ENCODE measurements at places on chromosomes 3 and 15.

- DNase-seq = no peak
Measured at GRCh38 chr15:84949043-84949442, 32.6 kb upstream of the PDE8A start.

DNA sequence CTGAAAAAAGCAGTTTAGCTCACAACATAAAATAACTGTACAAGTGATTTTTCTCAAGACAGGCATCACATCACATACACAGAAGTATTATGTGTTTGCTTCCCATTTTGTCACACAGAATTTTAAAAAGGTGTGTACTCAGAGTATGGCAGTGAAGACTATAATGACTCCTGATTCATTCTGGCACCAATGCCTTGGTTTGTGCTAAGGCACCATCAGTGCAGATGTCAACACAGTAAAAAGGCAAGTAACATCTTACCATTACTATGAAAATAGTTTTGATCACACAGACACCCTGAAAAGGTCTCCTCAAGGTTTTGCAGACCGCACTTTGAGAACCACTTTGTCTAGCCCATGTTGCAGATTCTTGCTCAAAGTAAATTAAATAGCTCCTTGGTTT, 191.6 kb downstream of the KLHL25 start:
- DNase-seq = no peak

- DNase-seq = peak; percentile 6
Measured at GRCh38 chr3:106058475-106058874, 189.7 kb upstream of the CBLB start.

GRCh38 chr3:181103605-181104004, 114.1 kb upstream of the DNAJC19 start:
- DNase-seq = peak; percentile 45

DNA sequence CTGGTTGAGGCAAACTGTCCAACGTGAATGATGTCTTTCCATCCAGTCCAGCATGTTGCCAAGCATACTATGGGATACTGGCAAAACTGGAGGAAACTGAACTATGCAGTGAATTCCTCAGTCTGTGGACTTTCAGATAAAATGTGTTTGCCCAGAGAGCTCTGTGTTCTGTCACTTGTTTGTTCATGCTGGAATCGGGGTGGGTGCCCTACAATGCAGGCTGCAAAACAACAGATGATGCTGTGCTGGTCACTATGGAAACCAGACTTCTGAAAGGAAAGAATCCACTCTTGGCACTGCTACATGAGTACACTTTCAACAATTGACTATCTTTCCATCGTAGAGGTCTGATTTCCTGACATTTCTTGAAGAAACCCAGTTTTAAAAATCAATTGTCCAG, 272.5 kb upstream of the ARHGEF26 start:
- DNase-seq = no peak

- no peak for DNase-seq
Measured at GRCh38 chr3:13652728-13653127, 103.8 kb downstream of the FBLN2 start.

- DNase-seq = no peak
Measured at GRCh38 chr15:100544338-100544841, 15.6 kb upstream of the CERS3 start.

- DNase-seq = no peak
Measured at GRCh38 chr3:53772562-53772961, 73.7 kb downstream of the CHDH start.

DNA sequence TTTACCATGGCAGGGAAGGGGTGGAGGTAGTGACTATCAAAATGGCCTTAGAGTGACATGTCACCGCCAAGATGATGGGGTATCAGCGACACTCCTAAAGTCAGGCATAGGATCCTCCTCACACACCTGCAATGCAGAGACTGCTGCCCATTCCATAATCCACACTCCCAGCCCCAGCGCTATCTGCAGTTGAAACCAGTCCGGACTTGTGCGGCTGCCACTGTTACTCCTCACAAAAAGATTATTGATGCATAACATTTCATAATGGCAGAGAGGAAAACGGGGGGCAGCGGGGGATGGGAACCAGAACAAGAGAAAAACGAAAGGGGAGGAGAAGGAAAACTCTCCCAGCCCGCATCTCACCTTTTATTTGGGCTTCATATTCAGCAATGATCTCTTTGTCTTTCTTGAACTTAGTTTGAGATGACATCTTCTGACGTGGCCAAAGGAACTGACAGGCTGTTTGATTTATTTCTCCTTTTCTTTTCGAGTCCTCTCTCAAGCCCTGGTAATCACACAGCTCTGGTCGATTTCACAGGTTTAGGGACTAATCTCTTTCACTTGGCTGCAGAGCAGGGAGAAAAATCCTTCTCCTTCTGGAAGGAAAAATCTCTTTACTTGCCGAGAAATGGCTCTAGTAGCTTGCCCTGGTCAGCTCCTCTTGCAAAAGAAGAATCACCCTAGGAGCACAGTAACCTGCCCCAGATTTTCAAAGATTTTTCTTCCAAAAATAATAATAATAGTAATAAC, 749 bp downstream of the SRGAP3 start:
- no peak for DNase-seq

- no peak for DNase-seq
Measured at GRCh38 chr3:178669022-178669601, 132.9 kb downstream of the KCNMB2 start.

DNA sequence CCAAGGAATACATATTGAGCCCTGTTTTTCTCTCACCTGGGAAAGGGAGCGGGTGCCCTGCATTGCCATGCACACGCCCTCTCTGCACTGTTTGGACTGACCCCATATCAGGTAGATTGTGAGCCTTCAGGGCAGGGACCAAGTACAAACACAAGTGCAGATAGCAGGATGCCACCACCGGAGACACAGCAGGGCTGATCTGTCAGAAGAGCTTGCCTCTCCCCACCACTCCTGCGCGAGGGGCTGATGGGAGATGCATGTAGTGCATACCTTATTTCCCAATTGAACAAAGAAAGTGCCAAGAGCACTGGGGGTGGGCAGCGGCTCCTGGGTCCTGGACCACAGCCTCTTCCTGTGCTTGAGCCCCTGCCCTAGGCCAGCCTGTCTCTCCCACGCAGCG, 9.0 kb upstream of the SLCO2A1 start:
- DNase-seq = no peak

GRCh38 chr3:42509111-42509510, 6.7 kb downstream of the VIPR1 start:
- DNase-seq = no peak

GRCh38 chr15:27057904-27058645, 87.1 kb downstream of the GABRG3 start:
- no peak for DNase-seq

DNA sequence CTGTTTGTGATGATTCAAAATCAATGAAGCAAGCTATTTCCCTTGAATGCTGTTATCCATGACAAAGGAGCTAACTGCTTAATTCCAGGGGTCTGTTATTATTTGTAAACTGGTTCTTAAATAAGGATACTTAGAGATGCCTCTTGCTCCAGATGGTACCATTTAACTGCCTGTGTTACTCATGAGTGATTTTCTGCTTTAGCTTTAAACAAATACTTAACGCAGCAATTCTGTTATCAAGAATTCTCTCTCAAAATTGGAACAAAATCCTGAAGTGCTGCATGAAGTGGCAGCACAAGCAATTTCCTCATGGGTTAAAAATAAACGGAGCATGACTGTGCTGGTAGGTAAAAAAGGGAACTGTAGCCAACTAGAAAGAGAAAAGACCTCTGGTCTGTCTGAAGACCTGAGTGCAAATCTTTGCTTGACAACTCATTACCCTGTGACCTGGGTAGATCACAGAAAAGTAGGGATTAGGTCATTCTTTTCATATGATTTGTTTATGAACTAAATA, 62.5 kb upstream of the GBE1 start:
- no peak for DNase-seq

GRCh38 chr15:50879016-50879617, 29.4 kb upstream of the AP4E1 start:
- no peak for DNase-seq

- DNase-seq = no peak
Measured at GRCh38 chr3:50233176-50233575, 2.8 kb upstream of the GNAI2 start.

DNA sequence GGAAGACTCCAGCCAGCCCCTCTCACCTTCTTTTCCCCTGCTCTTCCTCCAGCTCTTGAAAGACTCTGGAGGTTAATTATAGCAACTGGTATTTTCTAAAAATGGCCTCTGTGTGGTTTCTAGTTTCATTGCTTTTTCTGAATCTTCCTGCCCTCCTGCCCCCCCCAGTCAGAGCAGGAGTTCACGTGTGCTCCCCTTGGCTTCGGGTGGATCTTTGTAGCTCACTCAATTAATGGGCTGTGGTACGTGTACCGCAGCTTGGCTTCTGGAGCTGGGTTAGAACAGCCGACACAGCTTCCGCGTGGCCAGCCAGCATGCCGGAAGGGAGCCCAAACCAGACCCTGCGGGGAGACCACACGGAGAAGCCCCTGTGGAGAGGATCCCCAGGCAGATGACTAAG, 31.5 kb downstream of the TM2D3 start:
- DNase-seq = no peak

DNA sequence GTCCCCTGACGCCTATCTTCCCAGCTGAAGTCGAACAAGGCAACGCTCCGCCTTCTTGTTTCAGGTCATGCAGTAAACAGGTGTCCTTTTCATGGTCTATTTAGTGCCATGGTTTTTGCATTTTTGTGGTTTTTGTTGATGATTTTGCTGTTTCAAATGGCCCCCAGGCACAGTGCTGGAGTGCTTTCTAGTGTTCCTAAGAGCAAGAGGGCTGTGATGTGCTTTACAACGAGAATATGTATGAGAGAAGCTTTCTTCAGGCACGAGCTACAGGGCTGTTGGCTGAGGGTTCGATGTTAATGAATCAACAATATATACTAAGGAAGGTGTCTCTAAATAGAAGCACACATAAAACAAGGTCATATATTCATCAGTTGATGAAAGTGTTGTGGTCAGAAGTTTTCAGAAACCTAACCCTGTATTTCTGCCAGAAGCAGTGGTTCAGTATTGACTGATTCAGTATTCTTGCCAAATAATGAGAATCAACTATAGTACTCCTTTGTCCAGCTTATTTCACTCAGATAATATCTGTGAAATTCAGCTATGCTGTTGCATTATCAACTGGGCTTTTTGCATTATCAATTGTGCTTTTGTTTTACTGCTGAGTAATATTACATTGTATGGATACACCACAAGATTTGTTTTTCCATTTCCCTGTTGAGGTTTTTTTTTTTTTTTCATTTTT, 18.5 kb downstream of the LIMD1 start:
- no peak for DNase-seq

GRCh38 chr3:141425523-141426233, 57.4 kb downstream of the ZBTB38 start:
- no peak for DNase-seq

GRCh38 chr15:100116416-100117190, 225.2 kb downstream of the ADAMTS17 start:
- DNase-seq = no peak

DNA sequence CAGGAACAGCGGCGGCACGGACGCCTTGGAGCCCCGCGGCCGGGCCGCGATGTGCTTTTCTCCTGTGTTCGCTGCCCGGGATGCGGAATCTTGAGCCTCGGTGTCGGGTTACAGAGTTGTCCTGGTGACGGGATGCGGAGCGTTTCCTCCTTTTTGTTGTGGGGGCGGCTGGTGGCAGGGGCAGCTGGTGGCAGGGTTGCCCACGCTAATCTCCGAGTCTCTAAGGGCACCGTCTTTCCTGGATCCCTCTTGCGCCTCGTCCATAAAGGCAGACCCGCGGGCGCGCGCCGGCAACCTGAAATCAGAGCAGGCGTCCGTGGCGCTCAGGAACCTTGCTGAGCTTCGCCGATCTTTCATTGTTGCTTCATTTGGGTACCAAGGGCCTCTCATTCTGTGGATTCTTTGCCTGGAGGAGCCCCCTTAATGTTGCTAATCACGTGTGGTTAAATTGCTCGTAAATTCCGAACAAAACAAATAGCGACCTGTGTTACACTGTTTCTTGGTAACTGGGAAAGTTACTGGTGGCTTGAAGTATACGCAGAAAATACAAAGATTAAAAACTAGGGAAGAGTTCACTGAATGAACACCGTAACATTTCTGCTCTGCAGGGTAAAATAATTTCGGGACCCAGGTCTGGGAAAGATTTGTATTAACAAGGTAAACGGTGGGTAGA, 844 bp upstream of the PFN2 start:
- DNase-seq = no peak

- peak; percentile 63 for DNase-seq
Measured at GRCh38 chr3:73086071-73086494, 24.6 kb downstream of the EBLN2 start.

DNA sequence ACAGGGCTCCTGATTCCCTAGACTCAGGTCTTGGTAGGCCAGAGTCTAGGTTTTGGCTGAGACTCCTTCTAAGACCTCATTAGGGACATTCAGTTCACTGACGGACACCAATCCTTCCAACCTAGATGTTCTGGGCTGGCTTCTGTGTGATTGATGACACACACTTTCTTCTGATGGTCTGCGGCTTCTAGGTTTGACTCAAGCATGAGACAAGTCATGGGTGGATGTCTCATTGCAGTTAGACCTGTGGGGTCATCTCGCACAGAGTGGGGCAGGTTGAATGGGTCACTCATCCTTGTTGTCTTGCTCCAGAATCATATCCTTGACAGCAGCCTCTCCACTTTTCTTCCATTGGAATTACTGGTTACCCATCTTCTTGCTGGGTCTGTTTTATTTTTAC, 35.8 kb downstream of the ARNT2 start:
- no peak for DNase-seq

DNA sequence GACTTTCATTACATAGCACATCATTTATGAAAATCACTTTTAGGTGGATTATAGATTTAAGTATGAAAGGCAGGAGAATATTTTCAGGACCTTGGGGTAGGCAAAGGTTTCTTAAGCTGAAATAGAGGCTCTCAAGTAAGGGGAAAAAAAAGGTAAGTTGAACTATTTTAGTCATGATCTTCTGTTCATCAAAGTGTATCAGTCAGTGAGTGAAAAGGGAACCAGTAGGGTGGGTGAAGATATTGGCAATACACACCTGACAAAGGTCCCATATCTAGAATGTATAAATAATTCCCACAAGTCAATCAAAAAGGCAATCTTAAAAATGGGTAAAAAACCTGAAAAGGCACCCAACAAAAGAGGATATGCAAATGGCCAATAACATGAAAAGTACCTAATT, 218.6 kb downstream of the KLF13 start:
- no peak for DNase-seq

DNA sequence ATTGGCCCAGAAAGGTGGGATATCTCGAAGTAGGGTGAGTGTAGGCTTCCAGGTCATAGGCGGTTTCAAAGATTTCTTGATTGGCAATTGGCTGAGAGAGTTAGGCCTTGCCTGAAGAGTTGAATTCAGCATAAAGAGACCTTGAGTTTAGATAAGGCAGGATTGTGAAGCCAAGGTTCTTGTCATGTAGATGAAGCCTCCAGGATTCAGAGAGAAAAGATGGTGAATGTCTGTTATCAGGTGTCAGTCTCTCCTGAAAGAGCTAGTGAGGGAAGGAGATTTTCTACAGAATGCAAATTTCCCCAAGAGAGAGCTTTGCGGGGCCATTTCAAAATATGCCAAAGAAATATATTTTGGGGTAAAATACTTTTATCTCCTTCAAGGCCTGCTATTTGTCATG, 217.0 kb upstream of the TLE3 start:
- DNase-seq = no peak

DNA sequence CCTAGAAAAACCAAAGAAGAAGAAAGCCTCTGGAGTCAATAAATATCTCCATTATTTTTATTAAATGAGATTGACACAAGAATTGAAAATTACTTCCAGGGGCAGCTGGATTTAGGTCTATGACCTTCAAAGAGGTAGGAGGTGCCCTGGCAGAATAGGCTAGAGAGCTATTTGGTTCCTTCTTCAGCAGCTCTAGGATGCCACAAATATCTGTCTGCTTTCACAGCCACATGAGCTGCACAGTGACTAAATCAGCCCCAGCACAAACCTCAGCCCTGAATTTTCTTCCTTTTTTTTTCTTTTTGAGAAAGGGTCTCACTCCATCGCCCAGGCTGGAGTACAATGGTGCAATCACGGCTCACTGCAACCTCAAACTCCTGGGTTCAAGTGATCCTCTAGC, 223.5 kb downstream of the ABHD5 start:
- DNase-seq = no peak

Data from iPS-NIHi11 (cell line).